ENCODE measurements at places on chromosomes 1 and 21.

GRCh38 chr1:36285443-36286101 lies 20.6 kb upstream of the SH3D21 start:
- no peak for DNase-seq

GRCh38 chr1:82845866-82846265 lies 1045.1 kb downstream of the ADGRL2 start:
- DNase-seq: no peak

DNA sequence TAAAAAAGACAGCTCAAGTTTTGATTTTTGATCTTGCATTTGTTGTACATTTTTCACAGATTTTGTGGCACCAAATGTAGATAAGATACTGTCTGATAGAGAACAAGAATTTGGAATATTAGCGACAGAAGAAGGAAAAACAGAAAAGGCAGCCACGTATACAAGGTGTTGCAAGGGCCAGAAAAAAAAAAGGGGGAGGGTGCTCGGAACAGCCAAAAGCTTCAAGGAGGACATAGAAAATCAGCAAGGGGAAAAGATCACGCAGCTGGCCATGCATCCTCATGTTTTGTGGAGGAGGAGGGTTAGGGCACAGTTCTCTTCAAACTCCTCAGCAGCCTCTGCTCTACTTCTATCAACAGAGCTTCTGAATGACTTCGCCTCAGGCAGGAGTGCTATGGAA lies 80.7 kb upstream of the MROH9 start:
- no peak for DNase-seq

DNA sequence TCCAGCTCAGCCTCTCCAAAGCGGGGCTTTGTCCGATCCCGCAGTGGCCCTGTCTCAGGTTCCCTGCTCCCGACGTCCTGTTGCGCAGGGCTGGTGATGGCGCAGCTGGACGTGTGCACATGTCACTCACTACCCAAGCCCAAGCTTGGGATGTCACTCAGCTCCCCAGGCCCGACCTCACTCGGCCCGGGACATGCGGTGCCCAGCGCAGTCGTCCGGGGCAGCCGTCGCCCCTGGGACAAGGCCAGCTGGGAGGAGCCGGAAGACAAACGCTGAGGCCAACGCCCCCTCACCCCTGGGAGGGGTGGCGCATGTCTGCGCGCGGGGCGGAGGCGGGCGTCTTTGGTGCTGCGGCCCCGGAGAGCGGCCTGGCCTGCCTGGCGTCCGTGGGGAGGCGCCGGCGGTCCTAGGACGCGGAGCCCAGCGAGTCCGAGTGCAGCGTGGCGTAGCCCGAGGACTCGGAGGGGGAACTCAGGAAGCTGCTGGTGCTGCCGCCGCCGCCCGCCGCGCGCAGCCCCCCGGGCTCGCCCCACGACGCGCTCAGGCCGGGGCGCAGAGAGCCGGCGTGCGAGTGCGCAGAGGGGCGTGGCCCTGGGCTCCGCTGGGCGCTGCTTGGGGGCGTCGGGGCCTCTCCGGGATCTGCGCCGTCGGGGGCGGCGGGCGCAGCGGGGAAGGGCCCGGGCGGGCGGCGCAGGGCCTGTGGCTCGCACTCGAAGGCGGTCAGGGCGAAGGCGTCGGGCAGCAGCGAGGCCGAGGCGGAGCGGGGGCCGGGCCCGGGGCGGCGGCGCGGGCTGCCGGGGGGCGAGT lies 5.2 kb downstream of the HES3 start:
- DNase-seq: no peak

DNA sequence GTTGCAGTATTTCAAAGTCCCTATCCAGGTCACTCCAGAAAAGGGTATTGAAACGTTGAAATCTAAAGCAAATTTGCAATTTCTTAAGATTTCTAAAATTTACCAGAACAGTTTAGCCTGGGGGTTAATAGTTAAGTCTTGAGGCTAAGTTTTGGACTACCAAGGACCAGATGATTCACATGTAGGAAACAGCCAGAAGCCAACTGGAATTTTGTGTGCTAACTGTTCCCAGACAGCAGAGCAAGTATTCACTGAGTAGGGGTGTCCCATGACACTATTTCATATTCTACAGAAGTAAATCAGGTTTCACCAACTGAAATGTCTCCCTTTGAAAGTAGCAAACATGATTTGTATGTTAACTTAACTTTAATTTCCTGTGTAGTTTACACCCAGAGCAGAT lies 11.5 kb upstream of the C1orf105 start:
- DNase-seq: no peak

DNA sequence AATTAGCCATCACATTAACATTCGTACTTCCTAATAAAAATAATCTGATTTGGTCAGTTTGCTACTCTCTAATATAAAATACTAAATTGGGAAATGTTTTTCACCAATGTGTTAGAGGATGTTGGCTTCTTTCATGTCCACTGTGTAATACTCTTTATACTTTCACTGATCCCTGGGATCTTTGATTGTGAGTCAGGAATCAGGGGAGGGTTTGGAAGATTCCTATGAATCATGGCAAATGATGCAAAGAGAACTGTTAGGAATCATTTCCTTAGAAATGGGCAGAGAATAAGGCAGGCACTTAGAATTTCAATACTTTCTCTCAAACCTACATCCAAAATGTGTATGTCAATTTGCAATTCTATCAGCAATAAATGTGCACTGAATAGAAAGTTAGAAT lies 31.0 kb downstream of the KRTAP24-1 start:
- no peak for DNase-seq

- DNase-seq: no peak
Measured at GRCh38 chr1:33818071-33818470, 45.8 kb upstream of the HMGB4 start.

DNA sequence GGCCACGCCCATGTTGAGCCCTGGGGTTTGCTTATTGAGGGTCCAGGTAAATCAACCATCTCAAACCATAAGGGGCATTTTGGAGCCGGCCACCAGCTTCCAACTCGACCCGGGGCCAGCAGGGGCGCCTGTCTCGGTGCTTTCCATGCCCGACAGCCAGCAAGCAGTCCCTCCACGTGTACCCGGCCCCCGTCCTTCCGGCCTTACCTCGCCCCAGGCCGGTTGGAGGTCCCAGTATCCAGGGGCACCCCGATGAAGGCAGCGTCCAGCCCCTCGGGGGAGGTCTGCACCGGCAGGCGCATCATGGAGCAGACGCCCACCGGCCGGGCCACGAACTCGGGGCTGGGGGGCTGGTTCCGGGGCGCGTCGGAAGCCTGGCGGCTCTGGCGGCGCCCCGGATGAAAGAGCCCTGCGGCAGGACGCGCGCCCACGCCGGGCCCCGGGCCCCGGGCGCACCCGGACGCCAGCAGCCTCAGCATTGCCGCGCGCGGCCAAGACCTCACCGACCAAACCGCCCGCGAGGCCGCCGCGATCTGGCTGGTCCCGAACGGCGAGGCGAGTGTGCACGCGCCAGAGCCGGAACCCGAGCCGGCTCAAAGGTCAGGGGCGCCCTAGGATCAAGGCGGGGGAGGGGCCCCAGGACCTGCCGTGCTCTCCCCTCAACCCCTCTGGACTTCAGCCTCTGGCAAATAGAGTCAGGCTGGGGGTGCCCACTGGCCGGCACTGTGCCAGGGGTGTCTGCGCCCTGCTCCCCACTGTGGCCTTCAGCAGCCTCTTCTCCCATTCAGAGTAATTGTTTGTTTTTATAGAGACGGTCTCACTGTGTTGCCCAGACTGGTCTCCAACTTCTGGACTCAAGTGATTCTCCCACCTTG lies at the start of gene AGMAT:
Gene AGMAT, minus strand, starts transcription at position 563 of the 875 bp plus-strand sequence. Its CDS starts 84 bp downstream, at position 479.
- DNase-seq: peak; percentile 8

Data from bone marrow (tissue), 2 donors.